Mesangial cell (primary cell): ENCODE measurements at places on chromosomes 11 and 22. TPM values are rescaled to one million over a fixed set of nuclear protein-coding genes. Genes with fewer than 3 reads are reported as not detected.

The PHETA2 gene
- 12.5 and 14.3 TPM in 2 replicates for total RNA-seq

The RFPL2 gene
- not detected in 2 replicates for total RNA-seq

The WNT7B gene
- 33.9 and 34.6 TPM in 2 replicates for total RNA-seq

The FAM180B gene
- not detected in 2 replicates for total RNA-seq

The ARHGAP20 gene
- 0.65 and 1.5 TPM in 2 replicates for total RNA-seq

The ENTHD1 gene
- not detected in 2 replicates for total RNA-seq

The SEZ6L gene
- total RNA-seq, result not detected in 2 replicates

The DDX25 gene
- total RNA-seq, result not detected in 2 replicates

The YPEL1 gene
- total RNA-seq, result 3.3 and 5.3 TPM in 2 replicates

The TMEM151A gene
- total RNA-seq, result 0.16 and 17.6 TPM in 2 replicates

The KRTAP5-11 gene
- not detected in 2 replicates for total RNA-seq

The IGLL1 gene
- total RNA-seq, result not detected in 2 replicates

The THRSP gene
- not detected in 2 replicates for total RNA-seq

The LRRC74B gene
- not detected in 2 replicates for total RNA-seq

The TIRAP gene
- total RNA-seq, result 4.4 and 6.7 TPM in 2 replicates

The MMP27 gene
- total RNA-seq, result not detected in 2 replicates

The KCNJ1 gene
- 0.13 TPM in 1 of 2 replicates, not detected in the other for total RNA-seq

The SESN3 gene
- 2.9 and 10.0 TPM in 2 replicates for total RNA-seq

The MAPK1 gene
- total RNA-seq, result 38.0 and 38.8 TPM in 2 replicates

The SULT4A1 gene
- 0.51 and 0.65 TPM in 2 replicates for total RNA-seq

The YPEL4 gene
- 0.38 TPM in 1 of 2 replicates, not detected in the other for total RNA-seq

The TMEM25 gene
- 31.1 and 40.8 TPM in 2 replicates for total RNA-seq

The SCGB1A1 gene
- not detected in 2 replicates for total RNA-seq

The MYEOV gene
- 1.0 and 1.5 TPM in 2 replicates for total RNA-seq

The STK33 gene
- 4.7 and 9.0 TPM in 2 replicates for total RNA-seq
